ENCODE measurements at places on chromosomes 2 and 18.
A peak's percentile ranks its signal among the peaks of the same experiment; 100 is the strongest.

GRCh38 chr2:241123816-241124536, 21.9 kb upstream of the MTERF4 start:
- peak; percentile 12 for DNase-seq

- DNase-seq = no peak
Measured at GRCh38 chr2:222338374-222338773, 39.6 kb upstream of the PAX3 start.

GRCh38 chr2:84375020-84375419, 84.1 kb downstream of the SUCLG1 start:
- no peak for DNase-seq

DNA sequence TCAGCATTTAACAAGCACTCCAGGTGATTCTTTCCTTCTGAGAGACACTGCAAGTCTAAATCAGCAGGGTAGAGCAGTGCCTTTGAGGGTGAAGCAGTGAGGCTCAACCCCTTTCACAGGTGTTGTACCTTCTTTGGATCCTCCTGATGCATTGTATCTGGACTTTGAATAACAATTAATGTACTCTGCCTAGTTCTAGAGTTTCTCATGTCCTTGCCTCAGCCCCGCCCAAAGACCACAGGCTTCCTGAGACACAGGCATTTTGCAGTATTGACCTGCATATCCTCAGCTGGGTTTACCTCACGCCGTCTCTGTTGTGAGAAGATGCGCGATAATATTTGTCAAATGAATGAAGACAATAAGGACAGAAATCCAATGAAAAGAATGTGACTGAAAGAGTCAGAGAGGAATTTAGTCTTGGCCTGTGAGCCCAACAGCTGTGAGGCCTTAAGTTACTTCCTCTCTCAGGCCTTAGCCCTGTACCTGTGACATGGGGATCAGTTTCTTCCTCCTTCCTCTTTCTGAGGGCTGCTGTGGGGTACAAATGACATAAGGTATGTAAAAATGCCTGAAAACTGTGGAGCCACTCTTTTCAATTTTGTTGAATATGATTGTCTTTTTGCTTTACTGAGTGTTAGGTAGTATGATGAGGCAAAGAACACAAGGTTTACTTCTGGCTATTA, 43.7 kb downstream of the WIPF1 start:
- no peak for DNase-seq

- no peak for DNase-seq
Measured at GRCh38 chr2:119184512-119184911, 26.0 kb upstream of the C1QL2 start.

DNA sequence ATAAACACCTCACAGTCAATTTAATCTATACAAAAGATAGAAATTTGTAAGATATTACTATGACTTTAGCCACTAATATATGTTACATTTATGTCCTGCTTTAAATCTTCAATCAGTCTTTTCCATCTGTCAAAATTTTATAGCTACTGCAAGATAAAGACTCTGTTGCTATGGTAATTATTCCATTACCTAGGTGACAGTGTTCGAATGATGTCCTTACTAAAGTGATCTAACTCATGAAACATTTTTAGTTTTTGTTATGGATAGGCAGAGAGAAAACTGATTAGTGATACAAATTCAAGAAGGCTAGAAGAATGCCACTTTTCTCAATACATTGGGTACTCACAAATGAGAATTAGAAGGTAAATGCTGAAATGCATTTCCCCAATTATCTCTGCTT, 359.9 kb upstream of the FSHR start:
- DNase-seq = peak; percentile 5

DNA sequence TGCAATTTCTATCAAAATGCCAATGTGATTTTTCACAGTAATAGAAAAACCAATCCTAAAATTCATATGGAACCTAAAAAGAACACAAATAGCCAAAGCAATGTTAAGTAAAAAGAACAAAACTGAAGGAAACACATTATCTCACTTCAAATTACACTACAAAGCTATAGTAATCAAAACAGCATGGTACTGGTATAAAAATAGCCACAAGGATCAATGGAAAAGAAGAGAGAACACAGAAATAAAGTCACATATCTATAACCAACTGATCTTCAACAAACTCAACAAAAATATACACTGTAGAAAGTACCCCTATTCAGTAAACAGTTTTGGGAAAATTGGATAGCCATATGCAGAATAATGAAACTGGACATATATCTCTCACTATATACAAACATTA, 252.2 kb upstream of the CYP26B1 start:
- DNase-seq = no peak

GRCh38 chr2:24827321-24828237, 34.4 kb downstream of the CENPO start:
- DNase-seq = peak; percentile 88

GRCh38 chr18:3810296-3810695, 360.3 kb downstream of the TGIF1 start:
- peak; percentile 65 for DNase-seq

- no peak for DNase-seq
Measured at GRCh38 chr2:108988796-108989713, at the start of gene EDAR. TSS of gene EDAR (minus strand) at chr2:108989220. CDS start at chr2:108931014, 58,206 bp downstream.

DNA sequence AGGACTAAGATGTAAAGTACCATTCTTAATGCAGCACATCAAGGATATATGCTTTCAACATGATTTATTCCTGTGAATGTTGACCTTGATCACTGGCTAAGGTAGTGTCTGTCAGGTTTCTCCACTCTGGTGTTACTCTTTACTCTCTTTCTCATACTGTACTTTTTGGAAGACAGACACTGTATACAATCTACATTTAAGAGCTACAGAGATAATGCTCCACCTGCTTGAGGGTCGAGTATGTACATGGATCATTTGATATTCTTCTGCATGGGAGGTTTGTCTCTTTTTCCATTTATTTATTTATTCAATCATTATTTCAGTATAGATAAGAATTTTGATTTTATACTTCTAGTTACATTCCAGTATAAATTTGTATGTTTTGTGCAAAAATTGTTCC, 199.5 kb upstream of the RGPD4 start:
- DNase-seq = no peak

GRCh38 chr2:122100346-122100745, 344.9 kb downstream of the TSN start:
- no peak for DNase-seq

GRCh38 chr2:56021579-56021978, 98.0 kb upstream of the EFEMP1 start:
- no peak for DNase-seq

DNA sequence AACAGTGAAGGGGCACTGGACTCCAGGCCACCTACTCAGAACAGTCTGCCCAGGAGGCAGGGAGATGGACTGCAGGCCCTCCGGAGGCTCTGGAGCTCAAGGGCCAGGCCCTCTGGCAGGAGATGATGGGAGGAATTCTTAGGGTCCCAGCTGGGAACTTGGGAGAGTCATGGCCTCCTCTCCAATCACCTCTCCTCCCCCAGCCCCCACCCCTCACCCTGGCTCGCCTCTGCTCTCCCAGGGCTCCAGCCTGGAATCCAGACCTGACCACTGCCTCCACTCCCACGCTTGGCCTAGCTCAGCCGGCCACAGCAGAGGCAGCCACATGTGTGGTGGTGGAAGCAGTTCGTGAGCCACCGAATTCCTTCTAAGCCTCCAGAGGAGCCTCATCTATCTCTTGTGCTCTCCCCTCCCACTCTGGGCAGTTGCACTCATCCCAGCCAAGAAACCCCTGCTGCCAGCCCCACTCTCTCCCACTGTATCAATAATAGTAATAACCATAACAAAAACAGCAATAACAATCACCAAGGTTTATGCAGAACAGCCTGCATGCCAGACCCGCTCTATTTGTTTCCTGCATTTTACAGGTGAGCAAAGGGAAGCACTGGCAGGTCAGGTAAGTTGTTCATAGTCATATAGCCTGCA, 67.4 kb downstream of the TNS1 start:
- no peak for DNase-seq

GRCh38 chr2:230162981-230163380, 56.8 kb downstream of the SP110 start:
- DNase-seq = no peak

GRCh38 chr2:41698678-41699422, 349.0 kb upstream of the PKDCC start:
- peak; percentile 48 for DNase-seq

DNA sequence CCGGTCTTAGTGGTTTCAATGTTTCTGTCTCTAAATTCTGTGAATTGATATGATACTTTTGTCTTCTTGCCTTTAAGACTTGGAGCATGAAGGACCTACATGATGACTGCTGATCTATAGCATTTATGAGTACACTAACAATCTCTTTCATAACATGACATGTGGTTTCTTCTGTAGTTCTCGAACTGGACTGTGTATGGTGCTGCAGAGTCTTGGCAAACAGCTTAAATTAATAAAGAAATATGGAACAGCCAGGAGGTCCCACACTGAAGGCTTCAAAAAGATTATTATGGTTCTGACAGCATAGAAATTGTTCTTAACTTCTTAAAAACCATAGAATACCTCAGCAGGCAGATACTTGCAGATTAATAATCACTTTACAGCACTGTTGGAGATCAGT, 145.0 kb downstream of the DCC start:
- no peak for DNase-seq

DNA sequence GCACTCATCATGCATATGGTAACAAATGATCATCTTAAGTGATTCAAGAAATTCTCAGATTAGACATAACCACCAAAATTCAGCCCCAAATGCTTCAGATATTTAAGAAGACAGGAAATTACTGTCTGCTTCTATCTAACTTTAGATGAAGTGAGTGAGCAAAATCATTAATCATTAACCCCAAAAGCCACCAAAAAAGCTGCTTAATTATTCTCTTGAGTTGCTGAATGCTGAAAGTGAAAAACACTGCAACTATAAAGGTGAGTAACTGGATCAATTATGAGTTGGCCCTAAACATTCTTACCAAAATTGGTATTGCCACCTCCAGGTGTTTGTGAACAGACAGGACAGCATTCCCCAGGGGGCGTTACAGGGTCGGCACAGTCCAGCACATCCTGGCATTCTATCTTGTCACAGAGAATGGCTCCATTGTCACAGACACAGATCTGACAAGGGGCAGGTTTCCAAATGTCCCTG, 69.6 kb downstream of the COL5A2 start:
- DNase-seq = no peak

GRCh38 chr2:112836695-112837117, at the start of gene IL1B:
TSS of gene IL1B (minus strand) at chr2:112836779. CDS start at chr2:112836229, 550 bp downstream.
- no peak for DNase-seq

DNA sequence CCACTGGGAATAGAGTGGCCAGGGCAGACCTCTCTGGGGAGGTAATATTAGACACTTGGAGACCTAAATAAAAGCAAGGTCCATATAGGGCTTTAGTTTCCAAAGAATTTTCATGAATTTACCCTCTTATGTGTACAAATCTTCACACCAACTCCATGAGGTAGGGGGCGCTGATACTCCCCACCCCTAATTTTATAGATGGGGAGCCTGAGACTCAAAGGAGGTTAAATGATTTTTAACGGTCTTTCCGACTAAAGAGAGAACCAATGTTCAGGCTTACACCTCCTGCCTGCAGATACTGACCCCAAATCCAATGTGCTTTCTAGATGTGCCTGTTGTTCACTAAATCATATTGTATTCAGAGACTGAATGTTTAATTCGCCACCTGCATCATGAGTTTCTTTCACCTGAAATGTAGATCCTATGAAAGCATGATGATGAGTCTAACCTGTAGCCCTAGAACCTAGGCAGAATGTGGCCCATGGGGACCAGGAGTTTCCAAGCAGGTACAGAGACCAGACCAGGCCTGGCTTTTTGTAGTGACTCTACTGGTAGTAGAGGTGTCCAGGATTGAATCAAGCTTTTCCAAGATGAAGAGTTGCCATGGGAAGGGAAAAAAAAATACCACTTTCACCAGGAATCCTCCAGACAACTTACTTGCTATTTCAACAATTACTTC, 16.8 kb upstream of the PAX3 start:
- DNase-seq = no peak

DNA sequence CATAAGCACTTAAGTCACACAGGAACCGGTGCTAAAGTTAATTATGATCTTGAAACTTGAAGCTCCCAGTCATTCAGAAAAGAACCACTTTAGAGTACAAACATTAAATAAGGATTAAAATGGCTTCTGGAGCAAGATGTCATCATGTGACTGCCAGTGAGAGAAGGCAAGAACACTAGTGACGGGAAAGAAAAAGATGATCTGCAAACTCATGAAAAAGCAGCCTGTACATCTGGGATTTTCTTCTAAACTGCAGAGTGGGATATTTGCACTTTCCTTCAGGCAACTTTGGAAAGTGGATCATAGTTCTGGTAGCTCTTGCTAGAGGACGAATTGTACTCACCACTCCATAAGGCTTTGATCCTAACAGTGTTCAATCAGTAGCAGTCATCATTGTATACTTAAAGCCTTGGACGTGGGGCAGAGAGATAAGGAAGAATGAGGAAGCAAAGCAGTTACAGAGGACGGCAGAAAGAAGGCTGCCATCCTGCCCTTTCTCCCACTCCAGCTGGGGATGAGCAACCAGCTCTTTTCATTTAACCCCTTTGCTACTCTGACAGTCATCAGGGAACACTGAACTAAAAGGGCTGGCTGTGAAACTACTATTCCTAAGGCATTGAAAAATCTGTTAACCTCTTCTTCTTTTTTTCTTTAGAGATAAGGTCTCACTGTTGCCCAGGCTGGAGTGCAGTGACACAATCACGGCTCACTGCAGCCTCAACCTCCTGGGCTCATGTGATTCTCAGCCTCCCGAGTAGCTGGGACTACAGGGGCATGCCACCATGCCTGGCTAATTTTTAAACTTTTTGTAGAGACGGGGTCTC, 18.1 kb downstream of the ABHD3 start:
- DNase-seq = no peak

Data from putamen (tissue), 1 donor.